ENCODE measurements at places on chromosomes 3 and 15.

DNA sequence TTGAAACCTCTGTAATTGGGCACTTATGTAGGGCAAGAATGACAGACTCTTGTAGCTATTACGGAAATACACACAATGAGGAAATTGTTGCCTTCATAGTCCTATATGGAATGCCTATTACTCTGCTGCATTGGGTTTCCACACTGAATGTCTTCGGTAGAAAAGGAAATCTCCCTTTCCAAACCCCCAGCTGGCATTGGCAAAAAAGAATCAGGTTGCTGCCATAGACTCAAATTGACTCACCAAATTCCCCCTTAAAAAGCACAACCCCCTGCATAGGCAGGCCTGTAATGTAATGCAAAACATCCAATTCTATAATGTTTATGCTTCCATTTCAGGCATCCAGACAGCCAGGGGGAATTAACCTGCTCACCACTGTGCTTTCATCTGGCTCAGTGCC lies 44.8 kb upstream of the NTRK3 start:
- DNase-seq = no peak

GRCh38 chr3:186121968-186122367 lies 13.1 kb upstream of the ETV5 start:
- DNase-seq = peak; percentile 48

DNA sequence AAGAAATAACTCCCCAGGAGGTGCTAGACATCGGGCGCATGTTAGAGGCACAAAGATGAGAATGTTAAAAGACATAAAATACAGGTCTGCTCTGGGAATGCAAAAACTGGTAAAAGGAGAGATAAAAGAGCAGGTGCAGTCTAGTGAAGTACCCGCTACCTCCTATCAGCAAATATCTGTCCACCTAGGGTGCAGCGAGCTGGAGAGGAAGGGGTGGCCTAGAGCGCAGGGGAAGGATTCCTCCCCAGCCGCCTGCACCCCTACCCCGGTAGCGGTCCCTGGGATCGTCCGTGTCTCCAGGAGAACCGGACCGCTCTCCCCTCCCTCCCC lies 237 bp upstream of the ZNF662 start:
- DNase-seq = no peak

GRCh38 chr3:134598763-134599545 lies 51.9 kb downstream of the KY start:
- no peak for DNase-seq

GRCh38 chr15:48073881-48074280 lies 46.9 kb upstream of the SLC24A5 start:
- no peak for DNase-seq

GRCh38 chr15:75237316-75237982 lies 20.7 kb upstream of the GOLGA6C start:
- DNase-seq = no peak

GRCh38 chr3:58485801-58486435 lies 6.0 kb upstream of the KCTD6 start:
- DNase-seq = no peak

DNA sequence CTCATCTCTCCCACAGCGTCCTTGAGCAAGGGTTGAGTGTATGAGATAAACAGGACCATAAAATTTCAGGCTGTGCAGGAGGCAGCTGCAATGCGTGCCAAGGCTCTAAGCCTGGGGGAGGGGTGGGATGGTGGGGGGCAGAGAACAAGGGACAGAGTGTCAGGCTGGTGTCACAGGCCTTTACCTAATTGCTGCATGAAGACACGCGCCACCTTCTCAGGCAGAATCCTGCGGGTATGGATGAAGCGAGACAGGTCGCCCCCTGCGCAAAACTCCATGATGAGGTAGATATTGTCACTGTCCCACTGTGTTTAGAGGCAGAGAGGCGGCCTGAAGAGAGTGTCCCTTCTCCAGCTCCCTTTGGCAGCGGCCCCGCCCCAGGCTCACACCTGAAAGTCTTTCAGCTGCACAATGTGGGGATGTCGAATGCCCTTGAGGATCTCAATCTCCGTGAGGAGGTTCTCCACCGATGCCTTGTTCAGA lies 1.0 kb downstream of the ULK3 start:
- no peak for DNase-seq

GRCh38 chr3:125232401-125232800 lies 19.9 kb upstream of the SLC12A8 start:
- DNase-seq = no peak

GRCh38 chr15:39618063-39618823 lies 37.4 kb downstream of the THBS1 start:
- no peak for DNase-seq

DNA sequence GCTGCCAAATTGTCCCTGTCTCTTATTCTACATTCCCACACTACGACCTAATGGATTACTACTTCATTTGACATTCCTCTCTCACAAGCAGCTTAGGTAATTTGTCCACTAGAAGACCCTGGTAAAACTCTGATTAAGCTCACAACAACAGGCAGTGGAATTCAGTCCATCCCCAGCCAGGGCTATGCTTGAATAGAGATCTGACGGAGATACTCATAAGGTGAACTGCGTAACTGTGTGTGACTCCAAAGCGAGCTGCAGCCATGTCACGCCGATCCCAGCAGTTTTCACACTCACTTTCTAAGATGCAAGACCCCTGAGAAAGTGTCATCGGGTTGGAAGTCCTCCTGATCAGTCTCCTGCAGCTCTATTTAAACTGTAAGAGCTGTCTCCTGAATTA lies 25.7 kb upstream of the ROBO2 start:
- DNase-seq = no peak

- DNase-seq = no peak
Measured at GRCh38 chr3:72739531-72740466, 108.4 kb downstream of the SHQ1 start.

- no peak for DNase-seq
Measured at GRCh38 chr15:49387471-49387870, 35.6 kb upstream of the FGF7 start.

GRCh38 chr15:42741710-42742109 lies 4.8 kb upstream of the CDAN1 start:
- no peak for DNase-seq

GRCh38 chr15:35506272-35506870 lies 39.6 kb downstream of the DPH6 start:
- DNase-seq = no peak

DNA sequence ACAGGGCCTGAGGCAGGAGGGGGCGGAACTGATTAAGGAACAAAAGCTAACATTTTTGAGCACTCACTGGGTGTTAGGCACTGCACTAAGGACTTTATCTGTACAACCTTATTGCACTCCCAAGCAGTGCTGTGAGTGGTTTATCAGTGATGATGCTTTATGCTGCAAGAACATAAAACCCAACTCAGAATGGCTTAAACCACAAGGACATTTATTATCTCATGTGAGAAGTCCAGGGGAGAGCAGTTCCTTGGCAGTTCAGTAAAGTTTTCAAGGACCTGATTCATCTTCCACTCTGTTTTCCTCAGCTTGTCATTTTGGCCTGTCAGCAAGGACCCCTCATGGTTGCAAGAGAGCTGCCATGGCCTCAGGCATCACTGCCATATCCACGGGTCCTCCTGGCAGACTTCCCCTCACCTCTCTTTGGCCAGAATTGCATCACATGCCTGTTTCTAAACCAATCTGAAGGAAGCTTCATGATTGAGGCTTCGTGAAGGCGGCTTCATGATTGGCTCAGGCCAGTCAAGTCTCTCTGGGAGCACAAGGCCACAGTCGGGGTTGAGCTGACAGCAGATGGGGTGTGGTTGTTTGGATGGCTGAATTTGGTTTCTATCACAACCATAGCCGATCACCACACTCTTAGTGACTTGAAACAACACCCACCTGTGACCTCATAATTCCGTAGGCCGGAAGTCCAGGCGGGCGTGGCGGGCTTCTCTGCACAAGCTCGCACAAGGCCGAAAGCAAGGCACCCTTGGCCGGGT lies 15.8 kb downstream of the EFCC1 start:
- DNase-seq = no peak

DNA sequence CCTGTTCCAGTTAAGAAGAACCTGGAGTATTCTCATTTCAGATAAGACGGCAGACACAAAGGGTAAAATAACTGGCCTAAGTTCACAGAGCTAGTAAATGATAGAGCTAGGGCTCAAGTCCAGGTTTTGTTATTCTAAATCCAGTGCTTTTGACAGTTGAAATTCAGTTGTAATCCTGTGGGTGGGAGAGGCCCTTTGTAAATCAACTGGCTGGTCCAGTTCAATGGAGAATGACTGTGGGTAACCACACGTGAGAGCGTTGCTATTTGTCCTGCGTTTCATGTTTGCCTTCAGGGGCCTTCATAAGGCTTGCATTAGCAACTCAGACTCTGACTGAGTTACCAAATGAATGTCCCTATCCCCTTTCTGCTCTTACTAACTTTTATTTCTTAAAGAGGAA lies 24.2 kb upstream of the CD96 start:
- no peak for DNase-seq

DNA sequence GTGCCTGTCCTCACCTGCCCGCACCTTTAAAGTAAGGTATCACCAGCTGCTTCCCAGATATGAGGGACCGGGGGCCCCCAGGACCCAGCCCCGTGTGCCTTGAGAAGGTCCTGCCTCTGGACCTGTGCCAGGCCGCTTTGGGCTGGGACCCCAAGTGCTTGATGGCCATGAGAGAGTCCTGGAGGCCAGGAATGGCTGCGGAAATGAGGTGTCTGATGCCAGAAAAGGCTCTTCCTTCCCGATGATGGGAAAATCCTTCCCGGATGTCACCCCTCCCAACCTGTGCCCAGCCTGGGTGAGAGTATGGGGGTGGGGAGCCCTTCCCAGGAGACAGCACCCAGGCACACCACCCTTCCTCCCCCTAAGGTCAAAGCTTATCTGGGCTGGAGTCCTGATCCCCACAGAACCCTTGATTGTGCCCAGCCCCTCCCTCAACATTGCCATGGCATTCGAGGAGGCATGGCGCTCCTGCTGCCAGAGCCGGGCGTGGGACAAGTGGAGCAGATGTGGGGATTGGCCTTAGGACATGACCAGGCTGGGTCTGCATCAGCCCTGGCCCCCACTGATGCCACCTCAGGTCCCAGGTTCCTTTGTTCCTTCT lies 14.2 kb downstream of the SEMA3F start:
- DNase-seq = no peak

DNA sequence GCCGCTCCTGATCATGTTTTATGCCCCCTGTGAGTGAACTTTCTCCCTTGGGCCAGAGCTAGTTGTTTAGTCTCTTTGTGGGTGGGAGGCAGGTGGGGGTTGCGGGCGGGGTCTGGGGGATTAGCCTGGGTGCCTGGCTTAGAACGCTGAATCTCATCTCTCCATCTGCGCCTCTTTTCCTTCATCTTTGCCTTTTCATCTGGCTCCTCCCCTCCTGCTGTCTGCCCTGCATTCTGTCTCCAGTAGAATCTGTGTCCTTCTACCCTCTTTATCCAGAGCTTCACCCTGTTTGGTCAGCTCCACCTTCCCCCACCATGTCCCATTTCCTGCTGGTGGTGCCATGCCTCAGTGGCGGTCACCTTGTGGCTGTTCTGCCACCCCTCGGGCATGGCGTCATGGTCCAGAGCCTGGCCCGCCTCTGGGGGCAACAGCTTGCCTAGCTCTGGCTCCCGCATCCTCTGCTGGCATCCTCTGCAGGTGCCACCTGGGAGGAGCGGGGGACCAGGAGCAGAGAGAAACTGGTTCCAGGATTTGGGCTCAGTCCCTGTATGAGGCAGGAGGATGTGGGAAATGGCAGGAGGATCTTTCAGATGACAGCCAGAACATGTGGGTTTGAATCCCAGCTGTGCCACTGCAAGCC lies 44.3 kb downstream of the PDIA5 start:
- DNase-seq = no peak

- no peak for DNase-seq
Measured at GRCh38 chr3:58173669-58174398, 36.9 kb downstream of the DNASE1L3 start.

DNA sequence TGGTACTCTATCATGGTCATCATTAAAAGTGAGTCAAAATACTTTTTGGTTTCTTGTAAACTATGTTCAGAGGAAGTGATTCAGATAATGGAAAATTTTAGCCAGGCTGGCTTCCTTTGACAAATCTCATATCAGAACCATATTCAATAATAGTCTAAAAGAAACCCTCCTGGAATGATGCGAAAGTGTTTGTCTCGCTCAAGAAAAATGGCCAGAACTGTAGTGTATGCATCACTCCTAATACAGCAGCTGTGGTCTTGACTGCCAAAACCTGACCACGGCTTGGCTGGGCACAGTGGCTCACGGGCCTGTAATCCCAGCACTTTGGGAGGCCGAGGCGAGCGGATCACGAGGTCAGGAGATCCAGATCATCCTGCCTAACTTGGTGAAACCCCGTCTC lies 35.6 kb upstream of the KCNMB2 start:
- no peak for DNase-seq

DNA sequence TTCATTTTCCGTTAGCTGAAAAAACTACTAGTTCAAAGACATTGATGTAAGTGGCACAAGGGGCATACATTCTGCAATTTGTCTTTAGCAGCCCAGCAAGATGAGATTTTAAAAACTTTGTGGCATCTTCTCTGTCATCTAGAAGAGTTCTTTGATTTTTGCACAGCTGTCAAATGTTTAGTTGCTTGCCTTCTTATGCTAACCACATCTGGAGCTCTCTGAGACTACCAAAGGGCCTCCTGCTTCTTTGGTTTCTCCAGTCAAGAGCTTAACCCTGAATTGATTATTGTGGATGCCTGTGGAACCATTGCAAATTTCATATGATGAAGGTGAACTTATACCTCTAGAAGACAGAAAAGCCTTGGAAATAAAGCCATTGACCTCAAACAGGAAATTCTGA lies 468.7 kb upstream of the RGMA start:
- no peak for DNase-seq

GRCh38 chr3:44954962-44955361 lies 21.0 kb downstream of the ZDHHC3 start:
- DNase-seq = no peak

DNA sequence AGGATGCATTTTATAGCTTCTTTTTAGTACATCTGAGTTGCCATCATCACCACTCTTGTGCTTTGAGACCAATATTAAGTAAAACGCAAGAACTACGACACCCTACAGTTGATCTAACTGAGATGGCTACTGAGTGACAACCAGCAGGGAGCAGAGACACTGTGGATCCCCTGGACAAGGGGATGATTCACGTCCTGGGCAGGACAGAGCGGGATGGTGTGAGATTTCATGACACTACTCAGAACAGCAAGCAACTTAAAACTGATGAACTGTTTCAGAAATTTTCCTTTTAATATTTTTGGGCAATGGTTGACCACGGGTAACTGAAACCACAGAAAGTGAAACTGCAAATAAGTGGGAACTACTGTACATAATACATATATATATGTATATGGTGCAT lies 299.2 kb downstream of the ADAMTS17 start:
- DNase-seq = no peak

GRCh38 chr3:154884952-154885351 lies 195.2 kb upstream of the MME start:
- DNase-seq = no peak

DNA sequence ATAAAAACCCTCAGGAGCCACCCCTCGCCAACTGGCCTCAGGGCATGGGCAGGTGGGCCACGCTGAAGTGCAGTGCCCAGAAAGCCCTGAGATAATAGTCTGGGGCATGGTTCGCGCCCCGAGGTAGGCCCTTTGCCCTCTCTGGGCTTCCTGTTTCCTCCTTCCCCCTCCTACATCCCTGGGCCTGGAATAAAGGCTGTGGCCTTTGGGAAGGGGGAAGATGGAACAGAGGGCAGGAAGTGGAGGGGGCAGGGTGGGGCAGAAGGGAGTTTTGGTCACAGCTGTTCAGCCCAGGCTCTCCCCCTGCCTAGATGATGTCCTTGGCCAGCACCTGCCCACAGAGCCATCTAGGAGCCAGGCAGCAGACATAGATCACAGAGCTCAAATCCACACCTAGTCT lies 11.3 kb downstream of the CSRNP1 start:
- no peak for DNase-seq
